ENCODE measurements at places on chromosomes 7 and 10.

DNA sequence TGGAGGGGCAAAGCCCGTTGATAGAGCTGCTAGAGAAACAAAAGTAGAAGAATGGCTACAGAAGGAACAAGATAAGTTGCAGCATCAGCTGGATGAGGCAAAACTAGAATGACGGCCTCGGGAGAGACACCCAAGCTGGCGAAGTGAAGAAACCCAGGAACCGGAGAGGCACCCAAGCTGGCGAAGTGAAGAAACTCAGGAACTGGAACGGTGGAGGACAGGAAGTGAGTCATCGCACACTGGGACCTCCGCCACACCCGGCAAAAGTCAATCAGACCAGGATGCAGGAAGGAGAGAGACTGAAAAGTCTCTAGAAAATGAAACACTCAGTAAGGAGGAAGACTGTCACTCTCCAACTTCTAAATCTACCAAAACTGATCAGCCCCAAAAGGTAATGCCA is 133.0 kb upstream of the NEBL start:
- DNase-seq: no peak

DNA sequence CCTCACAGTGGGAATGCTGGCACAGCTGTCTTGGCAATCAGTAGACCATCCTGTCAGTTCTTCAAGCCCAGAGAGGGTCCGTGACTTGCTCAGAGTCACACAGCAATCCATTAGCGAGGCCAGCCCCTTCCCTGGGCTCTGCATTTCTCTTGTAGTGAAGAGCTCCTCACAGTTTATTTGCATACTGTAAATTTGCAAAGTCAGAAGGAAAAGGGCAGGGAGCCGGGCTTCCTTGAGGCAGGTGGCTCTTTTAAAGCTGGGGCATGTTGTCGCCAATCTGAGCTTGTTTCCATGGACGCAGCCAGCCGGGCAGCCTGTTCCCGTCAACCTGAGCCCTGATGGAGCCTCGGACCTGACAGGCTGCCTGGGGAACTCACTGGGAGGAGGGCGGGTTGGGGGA is 123.4 kb downstream of the CUX1 start:
- peak; percentile 28 for DNase-seq

DNA sequence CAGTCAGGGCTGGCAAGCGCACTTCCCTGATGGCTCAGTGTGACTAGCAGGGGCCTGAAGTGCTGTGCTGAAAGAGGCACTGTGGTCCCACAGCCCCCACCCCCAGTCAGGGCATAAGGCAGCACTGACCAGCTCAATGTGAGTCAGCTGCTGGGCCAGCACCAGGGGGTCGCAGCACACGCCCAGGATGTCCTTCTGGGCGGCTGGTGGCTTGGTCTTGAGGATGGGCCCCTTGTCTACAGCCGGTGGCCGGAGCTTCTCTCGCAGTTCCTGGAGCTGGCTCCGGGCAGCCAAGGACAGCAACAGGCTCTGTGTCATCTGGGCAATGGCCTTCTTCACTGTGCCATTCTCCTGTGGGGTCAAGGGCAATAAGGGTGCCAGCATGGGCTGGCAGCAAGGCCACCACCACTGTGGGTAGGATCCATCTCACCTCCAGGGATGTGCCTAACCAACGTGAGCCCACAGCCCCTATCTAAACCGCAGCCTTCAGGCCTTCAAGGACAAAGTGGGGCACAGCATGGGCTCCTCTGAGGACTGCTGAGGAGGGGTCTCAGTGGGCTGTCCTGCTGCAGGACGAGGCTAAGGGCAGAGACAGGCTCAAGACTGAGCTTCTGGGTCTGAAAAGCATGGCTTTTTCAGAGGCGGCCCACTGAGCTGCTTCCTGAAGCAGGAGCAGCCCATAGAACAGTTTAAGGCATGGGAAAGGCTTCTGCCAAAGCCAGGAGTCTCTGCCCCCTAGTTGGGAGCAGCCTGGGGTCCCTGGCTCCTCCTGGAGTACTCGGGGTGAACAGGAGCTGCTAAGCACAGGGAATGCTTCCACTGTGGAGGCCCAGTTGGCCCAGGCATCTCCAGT is 62.5 kb downstream of the CSGALNACT2 start:
- DNase-seq: no peak

GRCh38 chr7:69208276-69208675 is 390.0 kb upstream of the AUTS2 start:
- DNase-seq: no peak

- peak; percentile 38 for DNase-seq
These were observed 1.6 kb downstream of the FZD8 start for GRCh38 chr10:35640474-35640873.

DNA sequence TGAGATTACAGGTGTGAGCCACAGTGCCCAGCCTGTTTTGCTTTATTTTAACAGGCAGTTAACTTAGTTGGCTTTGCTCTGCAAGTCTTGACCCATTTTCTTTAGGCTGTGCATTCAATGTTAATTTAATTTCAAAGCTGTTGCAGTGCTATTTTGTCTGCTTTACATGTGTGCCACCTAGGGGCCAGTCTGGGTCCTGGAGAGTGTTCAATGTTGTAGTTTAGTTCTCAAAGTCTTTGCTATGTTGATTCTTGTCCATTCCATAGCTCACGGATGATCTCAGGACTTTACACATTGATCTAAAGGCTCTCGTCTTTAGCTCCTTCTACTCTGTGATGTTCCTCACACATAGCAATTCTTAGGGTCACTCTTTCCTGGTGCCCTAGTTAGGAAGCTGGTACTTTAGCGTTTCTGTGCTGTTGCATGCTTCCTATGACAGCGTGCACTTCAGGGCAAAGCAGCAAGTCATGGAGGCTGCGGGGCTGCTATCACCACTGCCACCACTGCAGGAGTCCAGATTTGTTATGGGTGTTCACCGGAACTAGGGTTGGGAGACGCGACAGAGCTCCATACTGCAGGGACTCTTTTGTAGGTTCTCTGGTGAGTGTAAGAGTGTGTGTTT is 16.4 kb upstream of the ABCA13 start:
- DNase-seq: no peak

DNA sequence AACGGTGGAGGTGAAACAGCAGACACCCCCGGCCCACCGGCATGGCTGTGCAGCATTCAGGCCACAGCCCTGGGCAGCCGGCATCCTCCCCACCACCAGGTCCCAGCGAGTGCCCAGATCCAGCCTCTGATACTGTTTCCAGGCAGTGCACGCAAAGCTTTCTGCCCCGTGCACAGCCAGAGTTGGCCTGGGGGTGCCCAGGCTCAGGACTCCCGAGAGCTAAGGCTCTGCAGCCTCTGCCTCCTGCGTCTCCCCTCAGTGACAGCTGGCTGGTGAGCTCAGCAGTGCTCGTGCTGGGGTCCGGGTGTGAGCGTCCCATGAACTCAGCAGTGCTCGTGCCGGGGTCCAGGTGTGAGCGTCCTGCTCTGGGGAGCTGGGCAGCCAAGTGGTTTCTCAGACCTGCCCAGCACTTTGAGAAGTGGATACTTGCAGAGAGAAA is 65.4 kb downstream of the CFAP46 start:
- no peak for DNase-seq

DNA sequence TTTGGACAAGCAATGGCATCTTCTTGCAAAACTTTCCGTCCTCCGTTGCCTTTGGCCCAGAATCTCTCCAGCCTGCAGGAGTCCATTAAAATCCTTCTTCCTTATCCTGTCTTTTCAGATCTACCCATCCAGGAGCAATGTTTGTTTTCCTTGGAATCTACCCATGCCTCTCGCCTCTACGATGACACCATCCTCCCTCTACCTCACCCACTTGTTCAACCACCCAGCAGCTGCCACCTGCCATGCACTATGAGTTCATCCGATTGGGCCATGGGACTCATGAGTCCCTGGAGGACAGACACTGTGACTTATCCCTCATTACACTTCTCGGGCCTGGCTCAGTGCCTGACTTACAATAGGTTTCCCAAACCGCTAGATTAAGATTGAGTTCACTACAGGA is 26.8 kb upstream of the MGMT start:
- no peak for DNase-seq

DNA sequence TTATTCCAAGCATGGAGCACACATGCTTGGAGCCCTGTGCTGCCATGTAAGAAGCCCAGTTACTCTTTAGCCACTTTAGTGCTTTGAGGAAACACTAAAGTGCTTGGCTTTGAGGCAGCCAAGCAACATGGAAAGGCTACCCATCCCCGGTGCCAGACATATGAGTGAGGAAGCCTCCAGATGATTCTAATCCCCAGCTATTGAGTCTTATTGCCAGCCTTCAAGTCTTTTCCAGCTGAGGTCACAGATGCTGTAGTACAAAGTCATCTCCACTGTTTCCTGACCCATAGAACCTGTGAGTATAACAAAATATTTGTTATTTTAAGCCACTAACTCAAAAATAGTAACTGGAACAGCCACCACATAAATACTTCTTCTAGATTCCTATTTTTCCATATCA is 91.4 kb upstream of the CYP26C1 start:
- no peak for DNase-seq

DNA sequence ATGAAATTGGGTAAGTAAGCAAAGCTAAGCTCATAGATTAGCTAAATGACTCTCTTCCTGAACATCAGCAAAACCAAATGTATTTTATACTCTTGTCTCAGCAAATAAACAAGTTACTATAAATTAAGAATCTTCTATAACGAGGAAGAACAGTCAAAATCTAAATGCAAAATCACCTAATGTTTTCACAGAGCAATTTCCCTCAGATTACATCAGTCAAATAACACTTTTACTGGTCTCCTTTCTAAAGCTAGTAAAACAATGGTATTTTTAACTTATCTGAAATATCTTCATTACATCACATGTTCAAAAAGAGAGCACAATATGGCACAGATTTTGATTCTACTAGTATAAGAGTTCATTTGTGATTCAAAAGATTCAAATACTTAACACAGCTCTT is 16.5 kb upstream of the GPR22 start:
- DNase-seq: no peak

- DNase-seq: no peak
These were observed 23.5 kb upstream of the C1QL3 start for GRCh38 chr10:16545116-16545736.

GRCh38 chr10:23461557-23461956 is 22.7 kb downstream of the OTUD1 start:
- DNase-seq: no peak

DNA sequence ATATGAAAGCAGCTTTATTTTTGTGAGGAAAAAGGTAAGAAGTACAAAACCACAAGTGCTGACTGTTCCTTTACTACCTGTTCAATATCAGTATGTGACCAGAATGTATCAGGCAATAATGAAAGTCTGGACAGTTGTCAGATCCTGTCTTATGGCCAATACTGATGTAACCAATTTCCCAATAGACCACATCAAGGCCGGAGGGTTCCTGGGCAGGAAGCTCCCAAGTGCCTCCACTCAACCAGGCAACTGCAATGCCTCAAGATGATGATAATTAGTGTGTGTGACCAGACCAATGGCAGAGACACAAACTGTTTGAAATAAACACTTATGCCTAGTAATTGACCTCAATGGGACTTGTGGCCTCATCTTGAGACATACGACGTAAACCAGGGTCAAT is 149.4 kb upstream of the ASAH2 start:
- DNase-seq: no peak

DNA sequence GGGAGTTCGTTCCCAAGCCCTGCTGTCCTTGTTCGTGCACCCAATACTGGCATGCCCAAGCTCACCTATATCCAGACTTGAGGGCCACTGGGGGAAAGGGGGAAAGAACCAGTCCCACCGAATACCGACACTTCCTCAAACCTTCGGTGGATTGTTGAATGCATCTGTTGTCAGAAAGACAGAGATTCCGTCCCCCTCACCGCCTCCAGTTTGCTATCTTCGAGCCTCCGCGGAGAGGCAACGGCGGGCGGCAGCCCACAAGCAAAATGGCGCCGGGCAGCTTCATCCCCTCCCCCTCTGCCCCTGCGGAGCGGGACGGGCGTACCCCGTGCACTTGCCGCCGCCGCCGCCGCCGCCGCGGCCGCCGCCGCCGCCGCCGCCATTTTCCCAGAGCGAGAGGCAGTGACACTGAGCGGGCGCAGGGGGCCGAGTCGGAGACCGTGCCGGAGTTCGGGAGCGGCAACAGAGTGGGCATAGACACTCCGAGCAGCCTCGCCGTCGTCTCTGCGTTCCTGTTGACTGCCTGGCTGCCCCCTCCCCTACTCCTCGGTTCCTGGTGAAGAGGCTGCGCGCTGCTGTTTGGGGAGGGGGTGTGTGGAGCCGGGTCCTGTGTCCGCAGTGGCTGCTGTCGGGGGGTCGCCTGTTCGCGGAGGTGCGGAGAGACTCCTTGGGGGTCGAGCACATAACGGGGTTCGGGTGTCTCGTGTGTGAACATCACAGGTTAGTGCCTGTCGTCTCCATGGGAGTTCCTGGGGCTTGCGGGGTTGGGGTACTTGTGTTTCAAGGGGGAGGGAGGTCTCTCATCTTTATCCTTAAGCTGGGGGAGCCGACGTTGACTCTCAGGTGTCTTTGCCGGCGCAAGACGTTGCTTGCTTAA is at the start of gene KMT2E:
Gene KMT2E, plus strand, starts transcription at position 390 of the 877 bp plus-strand sequence. CDS start 26,748 bp downstream, outside the sequence.
- peak; percentile 86 for DNase-seq

DNA sequence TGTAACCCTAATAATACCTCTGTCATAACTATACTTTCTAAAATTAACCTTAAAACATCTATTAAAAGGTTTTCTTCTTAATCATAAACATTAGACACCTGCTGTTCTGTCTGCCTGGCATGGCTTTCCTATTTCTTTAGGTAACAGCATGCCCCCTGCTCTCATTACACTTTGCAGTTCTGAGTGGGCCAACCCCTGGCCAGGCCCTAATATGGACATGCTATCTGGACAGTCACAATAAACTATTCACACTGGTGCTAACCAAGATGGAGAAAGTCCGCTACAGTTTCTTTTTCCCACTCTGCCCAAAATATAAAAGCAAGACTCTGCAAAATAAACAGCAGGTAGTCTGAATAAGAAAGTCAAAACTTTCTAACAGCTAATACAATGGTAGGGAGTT is 84.0 kb downstream of the ELAPOR2 start:
- no peak for DNase-seq

GRCh38 chr10:100508691-100509150 is 10.9 kb downstream of the SEC31B start:
- no peak for DNase-seq

DNA sequence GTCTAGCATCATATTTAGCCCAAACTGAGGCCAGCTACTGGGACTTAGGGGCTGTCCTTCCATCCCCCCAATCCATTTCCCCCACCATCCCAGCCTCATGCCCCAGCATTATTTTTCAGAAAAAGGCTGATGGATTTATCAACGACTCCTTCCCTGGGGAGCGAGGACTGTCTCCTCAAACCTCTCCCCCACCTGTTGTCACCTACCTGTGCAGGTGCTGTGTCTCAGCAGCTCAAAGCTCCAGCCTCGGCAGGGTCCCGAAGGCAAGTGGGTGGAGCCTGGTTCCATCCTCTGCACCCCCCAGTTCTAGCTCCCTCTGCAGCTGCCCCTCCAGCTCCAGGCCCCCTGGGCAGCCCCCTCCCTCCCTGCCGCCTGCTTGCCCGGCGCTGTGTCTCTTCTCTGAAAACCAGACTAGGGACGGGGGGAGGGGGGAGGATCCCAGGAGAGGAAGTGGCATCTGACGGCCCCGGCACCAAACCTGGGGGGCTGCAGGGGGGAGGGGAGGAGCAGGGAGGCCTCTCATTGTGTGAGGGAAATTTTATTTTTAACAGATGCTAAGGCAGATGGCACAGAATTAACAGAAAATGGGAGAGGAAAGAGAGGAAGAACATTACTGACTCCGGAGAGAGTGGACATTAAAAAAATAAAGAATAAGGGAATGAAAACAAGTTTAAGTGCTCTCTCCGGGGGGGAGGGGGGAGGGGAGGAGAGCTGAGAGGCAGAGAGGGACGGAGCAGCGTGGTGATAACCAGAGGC is 61.7 kb upstream of the PAX2 start:
- DNase-seq: no peak

GRCh38 chr10:114631666-114632417 is 26.2 kb downstream of the ABLIM1 start:
- no peak for DNase-seq

Data from NCI-H1105 (cell line).